ENCODE measurements at places on chromosomes 1 and 21. TPM values are rescaled to one million over a fixed set of nuclear protein-coding genes. Genes with fewer than 3 reads are reported as not detected.

Gene RYR2
- not detected for total RNA-seq

Gene FCRL5
- not detected for total RNA-seq

Gene DMRTA2
- not detected for total RNA-seq

Gene EVA1C
- 0.89 TPM for total RNA-seq

Gene KRTAP12-2
- total RNA-seq = not detected

Gene GABRD
- not detected for total RNA-seq

Gene SLC1A7
- 0.13 TPM for total RNA-seq

DNA sequence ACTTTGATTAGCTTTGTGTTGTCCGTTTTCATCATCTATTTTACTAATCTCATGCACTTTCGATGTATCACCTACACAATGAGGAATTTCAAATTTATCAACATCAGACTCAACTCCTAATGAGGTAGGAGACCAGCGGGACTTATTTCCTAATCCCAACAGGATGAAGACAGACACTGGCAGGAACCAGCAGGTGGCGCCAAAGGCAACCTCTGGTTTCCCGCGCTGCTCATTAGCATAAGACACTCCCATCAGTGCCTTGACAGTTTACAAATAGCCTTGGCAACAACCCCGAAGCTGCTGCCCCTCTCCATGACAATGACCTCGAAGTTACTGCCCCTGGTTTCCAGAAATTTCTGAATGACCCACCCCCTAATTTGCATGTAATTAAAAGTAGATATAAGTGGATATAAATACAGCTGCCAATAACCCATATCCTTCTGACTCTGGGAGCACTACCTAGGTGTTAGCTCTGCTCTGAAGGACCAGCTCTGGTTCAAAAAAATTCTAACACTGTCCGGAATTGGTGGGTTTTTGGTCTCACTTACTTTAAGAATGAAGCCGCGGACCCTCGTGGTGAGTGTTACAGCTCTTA is 974.8 kb downstream of the ADGRL2 start:
- H3K27me3 ChIP-seq = no peaks in the 10 kb centered on the region
- no peak overlapping the region for H3K27ac ChIP-seq
- DNase-seq = peak; percentile 66
- H3K4me3 ChIP-seq = no peak overlapping the region
- no peaks in the 10 kb centered on the region for H3K36me3 ChIP-seq

GRCh38 chr1:162056043-162056442 is 13.4 kb upstream of the NOS1AP start:
- peak; percentile 82 for DNase-seq
- H3K27me3 ChIP-seq = no peaks in the 10 kb centered on the region
- no peak overlapping the region for H3K4me3 ChIP-seq
- H3K4me1 ChIP-seq = peaks cover 9% of the 10 kb centered on the region
- H3K36me3 ChIP-seq = no peaks in the 10 kb centered on the region

DNA sequence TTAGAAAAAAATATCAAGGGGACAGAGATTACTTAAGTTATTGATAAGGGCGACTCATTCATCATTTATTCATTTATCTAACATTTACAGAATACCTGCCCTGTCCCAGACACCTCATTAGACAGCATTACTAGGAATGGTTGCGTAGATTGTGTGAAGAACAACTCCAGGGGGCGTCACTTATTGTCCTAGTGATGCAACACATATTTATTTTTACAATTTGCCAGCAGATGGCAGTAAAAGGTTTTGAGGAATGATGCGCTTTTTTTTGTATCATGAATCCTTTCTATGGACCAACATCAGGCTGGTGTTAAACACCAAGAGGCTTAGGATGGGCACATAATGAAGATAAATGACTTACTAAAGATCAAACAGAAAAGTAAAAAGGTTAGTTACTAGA is 5.5 kb downstream of the NCAM2 start:
- no peak overlapping the region for H3K4me3 ChIP-seq
- no peaks in the 10 kb centered on the region for H3K4me1 ChIP-seq
- no peak overlapping the region for H3K27ac ChIP-seq
- H3K36me3 ChIP-seq = no peaks in the 10 kb centered on the region
- no peaks in the 10 kb centered on the region for H3K27me3 ChIP-seq

- DNase-seq = peak; percentile 70
- H3K36me3 ChIP-seq = no peaks in the 10 kb centered on the region
- H3K4me1 ChIP-seq = 0 out of 2 replicates have a peak, but pooled peaks cover under 1% of the 10 kb centered on the region
- H3K27me3 ChIP-seq = no peaks in the 10 kb centered on the region
- H3K4me3 ChIP-seq = no peak overlapping the region
Observed at GRCh38 chr1:113835686-113836290, 23.5 kb upstream of the RSBN1 start.

DNA sequence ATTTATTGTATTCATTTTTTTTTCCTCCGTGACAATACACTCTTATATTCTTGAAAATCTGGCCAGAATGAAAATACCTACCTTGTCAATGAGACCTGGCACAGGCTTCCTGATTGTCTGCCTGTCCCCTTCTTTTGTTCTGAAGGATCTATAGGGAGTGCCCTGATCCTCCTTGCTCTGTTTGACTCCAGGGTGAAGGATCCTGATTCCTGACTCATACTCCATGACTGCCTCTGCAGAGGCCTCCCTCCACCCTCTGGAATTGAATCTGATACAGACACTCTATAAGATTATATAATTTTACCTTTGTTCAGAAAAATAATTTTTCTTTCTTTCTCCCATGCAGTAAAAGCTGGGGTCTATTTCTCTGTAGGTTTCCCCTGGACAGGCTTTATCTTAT is 116.2 kb downstream of the HMCN1 start:
- peaks cover 45% of the 10 kb centered on the region for H3K4me1 ChIP-seq
- DNase-seq = peak; percentile 66
- H3K27ac ChIP-seq = no peak overlapping the region
- H3K27me3 ChIP-seq = no peaks in the 10 kb centered on the region
- no peak overlapping the region for H3K4me3 ChIP-seq

DNA sequence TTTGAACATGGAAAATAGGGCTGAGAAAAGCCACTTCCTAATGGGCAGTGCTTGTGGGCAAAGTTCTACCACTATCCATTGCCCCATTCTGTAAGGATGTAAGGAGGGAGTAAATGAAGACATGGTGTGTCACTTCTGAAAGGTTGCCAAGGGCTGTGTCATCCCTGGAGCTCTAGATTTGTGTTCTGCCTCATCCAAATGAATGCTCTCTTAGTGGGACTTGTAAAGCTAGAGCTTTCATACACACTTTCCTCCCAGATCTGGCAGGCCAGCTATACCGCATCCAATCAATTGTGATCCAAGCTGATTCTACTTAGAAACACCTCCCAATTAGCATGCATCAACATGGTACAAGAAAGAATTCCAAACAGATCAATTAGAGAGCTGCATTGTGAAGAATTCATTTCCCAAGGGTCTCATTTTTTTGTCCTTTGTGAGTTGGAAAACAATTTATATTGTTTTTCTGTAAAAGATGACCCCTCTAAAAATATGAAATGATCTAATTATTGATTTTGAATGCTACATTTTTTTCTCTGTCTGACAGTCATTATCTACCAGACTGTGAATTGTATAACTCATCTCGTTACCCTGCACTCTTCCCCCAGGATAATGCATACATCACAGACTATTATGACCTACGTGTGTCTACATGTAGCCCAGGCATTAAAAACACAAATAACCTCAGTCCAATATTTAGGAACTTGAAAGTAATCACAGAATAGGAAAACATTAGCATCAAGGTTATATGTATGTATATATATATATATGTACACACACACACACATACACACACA is 117.1 kb upstream of the DUSP10 start:
- peaks cover 11% of the 10 kb centered on the region for H3K4me1 ChIP-seq
- no peaks in the 10 kb centered on the region for H3K27me3 ChIP-seq
- DNase-seq = peak; percentile 95
- peak overlapping the region; percentile 26 for H3K27ac ChIP-seq
- no peak overlapping the region for H3K4me3 ChIP-seq
- no peaks in the 10 kb centered on the region for H3K36me3 ChIP-seq

- H3K27ac ChIP-seq = no peak overlapping the region
- H3K36me3 ChIP-seq = no peaks in the 10 kb centered on the region
- no peaks in the 10 kb centered on the region for H3K27me3 ChIP-seq
- DNase-seq = peak; percentile 19
- no peaks in the 10 kb centered on the region for H3K4me1 ChIP-seq
- no peak overlapping the region for H3K4me3 ChIP-seq
Observed at GRCh38 chr1:15296585-15297321, 49.7 kb downstream of the FHAD1 start.

GRCh38 chr1:147794570-147794969 is 34.2 kb upstream of the GJA5 start:
- no peak overlapping the region for H3K4me3 ChIP-seq
- no peaks in the 10 kb centered on the region for H3K27me3 ChIP-seq
- H3K36me3 ChIP-seq = no peaks in the 10 kb centered on the region
- no peak for DNase-seq
- H3K4me1 ChIP-seq = no peaks in the 10 kb centered on the region

DNA sequence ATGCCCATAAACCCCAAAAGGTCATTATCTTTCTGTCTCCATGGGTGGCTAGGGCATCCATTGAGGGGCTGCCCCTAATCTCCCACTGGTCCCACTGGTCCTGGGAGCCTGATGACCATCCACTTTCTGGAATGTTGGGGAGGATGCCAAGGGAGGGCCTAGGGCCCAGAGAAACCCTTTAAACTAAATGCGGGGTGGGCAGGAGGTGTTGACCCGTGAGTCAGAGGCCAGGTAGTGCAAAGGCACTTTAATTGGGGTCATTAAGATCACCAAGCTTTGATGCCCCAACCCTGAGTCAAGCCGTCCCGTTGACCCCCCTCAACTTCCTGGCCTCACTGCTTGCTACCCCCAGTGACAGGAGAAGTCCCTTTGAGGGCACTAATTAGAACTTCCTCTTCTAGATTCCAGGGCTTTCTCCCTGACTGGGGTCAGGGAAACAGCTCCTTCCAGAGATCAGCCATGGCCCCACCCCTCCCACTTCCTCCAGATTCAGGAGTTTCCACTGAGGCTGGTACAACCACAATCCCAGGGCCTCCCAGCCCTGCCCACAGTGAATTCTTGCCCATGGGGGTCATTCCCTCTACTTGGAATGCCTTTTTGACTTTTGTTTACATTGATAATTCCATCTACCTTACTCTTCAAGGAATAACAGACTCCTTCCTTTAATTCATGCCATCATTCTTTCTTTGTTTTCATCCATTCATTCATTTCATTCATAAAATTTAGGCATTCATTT is 15.5 kb upstream of the SERINC2 start:
- no peaks in the 10 kb centered on the region for H3K27me3 ChIP-seq
- H3K27ac ChIP-seq = peak overlapping the region; percentile 13
- DNase-seq = peak; percentile 55

GRCh38 chr1:221892301-221892830 is 150.5 kb upstream of the DUSP10 start:
- no peaks in the 10 kb centered on the region for H3K36me3 ChIP-seq
- H3K27me3 ChIP-seq = no peaks in the 10 kb centered on the region
- H3K27ac ChIP-seq = peak overlapping the region; percentile 21
- H3K4me3 ChIP-seq = no peak overlapping the region

DNA sequence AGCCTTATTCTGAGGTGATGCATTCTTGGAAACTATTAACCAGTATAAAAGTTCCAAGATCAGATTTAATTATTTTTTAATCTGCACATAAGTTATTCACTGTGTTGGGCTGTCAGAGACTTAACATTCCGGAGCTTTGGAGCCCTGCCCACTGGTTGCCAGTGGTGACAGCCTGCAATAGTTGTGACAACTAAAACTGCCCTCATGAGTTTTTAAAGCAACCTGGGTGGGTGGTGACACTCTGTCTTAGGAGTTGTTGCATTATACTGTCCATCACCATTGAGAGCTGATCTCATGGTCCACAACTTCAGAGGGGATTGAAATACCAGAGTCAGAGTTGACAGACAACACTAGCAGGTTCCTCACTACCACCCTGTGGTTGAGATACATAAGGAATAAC is 653.9 kb upstream of the USP24 start:
- no peaks in the 10 kb centered on the region for H3K36me3 ChIP-seq
- H3K4me1 ChIP-seq = 0 out of 2 replicates have a peak, but pooled peaks cover 6% of the 10 kb centered on the region
- no peak overlapping the region for H3K4me3 ChIP-seq
- peak; percentile 15 for DNase-seq
- no peaks in the 10 kb centered on the region for H3K27me3 ChIP-seq

- H3K27me3 ChIP-seq = no peaks in the 10 kb centered on the region
- H3K27ac ChIP-seq = no peak overlapping the region
- no peak overlapping the region for H3K4me3 ChIP-seq
- peaks cover 26% of the 10 kb centered on the region for H3K4me1 ChIP-seq
- no peak for DNase-seq
- no peaks in the 10 kb centered on the region for H3K36me3 ChIP-seq
Observed at GRCh38 chr1:64601207-64601606, 131.3 kb downstream of the CACHD1 start.

- no peak overlapping the region for H3K27ac ChIP-seq
- H3K27me3 ChIP-seq = no peaks in the 10 kb centered on the region
- no peaks in the 10 kb centered on the region for H3K4me1 ChIP-seq
- no peak overlapping the region for H3K4me3 ChIP-seq
Observed at GRCh38 chr1:4591926-4592325, 62.5 kb upstream of the AJAP1 start.

DNA sequence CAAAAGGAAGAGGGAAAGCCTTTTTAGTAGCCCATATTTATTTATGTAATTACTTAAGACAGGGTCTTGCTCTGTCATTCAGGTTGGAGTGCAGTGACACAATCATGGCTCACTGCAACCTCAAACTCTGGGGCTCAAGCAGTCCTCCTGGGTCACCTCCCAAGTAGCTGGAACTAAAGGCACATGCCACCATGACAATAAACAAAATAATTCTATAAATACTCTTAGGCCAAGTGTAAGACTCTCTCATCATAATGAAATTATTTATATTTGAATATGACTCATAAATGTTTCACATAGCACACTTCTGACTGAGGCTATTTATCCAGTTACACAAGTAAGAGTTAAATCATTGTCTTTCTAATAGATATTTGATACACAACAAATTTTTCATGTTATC is 314.7 kb downstream of the AMY1C start:
- DNase-seq = no peak
- no peaks in the 10 kb centered on the region for H3K36me3 ChIP-seq

DNA sequence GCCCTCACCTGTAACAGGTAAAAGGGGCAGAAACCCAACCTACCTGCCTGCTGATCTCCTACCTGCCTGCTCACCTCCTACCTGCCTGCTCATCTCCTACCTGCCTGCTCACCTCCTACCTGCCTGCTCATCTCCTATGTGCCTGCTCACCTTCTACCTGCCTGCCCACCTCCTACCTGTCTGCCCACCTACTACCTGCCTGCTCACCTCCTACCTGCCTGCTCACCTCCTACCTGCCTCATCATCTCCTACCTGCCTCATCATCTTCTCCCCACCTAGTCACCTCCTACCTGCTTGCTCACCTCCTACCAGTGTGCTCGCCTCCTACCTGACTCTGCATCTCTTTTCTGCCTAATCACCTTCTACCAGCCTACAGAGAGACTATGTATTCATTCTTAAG is 452.9 kb downstream of the MATN1 start:
- H3K4me1 ChIP-seq = no peaks in the 10 kb centered on the region
- no peak overlapping the region for H3K27ac ChIP-seq
- no peak overlapping the region for H3K4me3 ChIP-seq
- H3K27me3 ChIP-seq = no peaks in the 10 kb centered on the region
- no peak for DNase-seq

DNA sequence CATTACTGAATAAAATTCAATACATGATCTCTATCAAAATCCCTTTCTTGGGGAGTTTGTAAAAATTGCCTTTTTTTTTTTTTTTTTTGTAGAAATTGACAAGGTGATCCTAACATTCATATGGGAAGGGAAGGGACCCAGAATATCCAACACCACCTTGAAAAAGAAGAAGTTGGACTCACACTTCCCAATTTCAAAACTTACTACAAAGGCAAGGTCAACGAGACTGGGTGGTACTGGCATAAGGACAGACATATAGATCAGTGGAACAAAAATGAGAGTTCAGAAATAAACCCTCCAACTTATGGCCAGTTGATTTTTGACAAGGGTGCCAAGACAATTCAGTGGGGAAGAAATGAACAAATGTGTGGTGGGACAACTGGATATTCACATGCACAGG is 31.4 kb upstream of the CLSTN1 start:
- no peaks in the 10 kb centered on the region for H3K36me3 ChIP-seq
- no peak for DNase-seq
- no peak overlapping the region for H3K4me3 ChIP-seq
- no peak overlapping the region for H3K27ac ChIP-seq
- H3K4me1 ChIP-seq = no peaks in the 10 kb centered on the region

All from GM23248 (cell line).